ENCODE measurements at places on chromosomes 13 and 19.
A peak's percentile ranks its signal among the peaks of the same experiment; 100 is the strongest.

DNA sequence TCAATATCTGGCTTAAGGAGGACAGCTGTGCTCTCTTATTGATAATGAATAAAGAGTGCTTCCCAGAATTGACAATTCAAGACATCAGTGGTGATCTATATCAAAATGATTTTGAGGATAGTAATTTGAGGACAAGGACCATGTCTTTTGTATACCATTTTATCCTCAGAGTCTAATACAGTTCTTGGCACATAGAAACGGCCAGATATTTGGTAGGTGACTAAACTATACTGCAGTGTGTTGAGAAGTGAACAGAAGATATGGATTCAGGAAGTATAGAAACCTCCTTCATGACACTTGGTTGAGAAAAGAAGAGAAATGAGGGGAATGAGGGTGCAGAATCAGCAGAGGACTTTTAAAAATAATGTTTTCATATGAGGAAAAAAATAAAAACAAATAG is 16.1 kb upstream of the LMO7 start:
- H3K4me3 ChIP-seq: no peak overlapping the region
- no peak overlapping the region for H3K27ac ChIP-seq
- no peaks in the 10 kb centered on the region for H3K27me3 ChIP-seq
- no peaks in the 10 kb centered on the region for H3K36me3 ChIP-seq
- H3K4me1 ChIP-seq: no peaks in the 10 kb centered on the region

DNA sequence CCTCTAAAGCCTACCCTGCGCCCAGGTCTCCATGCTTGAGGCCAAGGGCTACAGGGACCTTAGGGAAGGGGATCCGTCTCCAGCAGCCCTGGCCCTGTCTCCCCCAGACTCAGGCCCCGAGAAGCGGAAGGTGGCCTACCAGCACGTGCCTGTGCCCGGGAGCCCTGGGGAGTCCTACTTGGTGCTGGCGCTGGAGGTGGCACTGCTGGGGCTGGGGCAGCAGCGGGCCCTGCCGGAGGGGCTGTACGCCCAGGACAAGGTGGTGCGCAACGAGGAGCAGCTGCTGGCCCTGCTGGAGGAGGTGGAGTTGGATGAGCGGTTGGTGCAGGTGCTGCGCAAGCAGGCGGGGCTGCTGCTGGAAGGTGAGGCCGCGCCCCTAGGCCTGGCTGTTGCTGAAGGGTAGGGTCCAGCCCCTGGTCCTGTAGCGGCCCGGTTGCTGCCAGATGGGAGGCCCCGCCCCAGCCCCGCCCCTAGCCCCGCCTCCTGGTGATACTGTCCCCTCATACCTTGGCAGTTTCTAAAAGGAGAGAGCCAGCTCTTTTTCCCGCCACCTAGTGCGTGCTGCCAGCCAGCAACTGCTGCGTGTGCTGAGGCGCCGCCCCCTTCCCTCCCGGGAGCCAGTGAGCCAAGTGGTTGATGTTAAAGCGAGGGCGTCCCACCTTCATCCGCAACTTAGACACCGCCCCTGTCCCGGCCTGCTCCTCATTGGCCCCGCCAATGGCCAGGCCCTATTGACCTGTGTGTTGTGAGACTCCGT is 22.6 kb downstream of the ZSWIM4 start:
- H3K27ac ChIP-seq: no peak overlapping the region
- H3K4me1 ChIP-seq: no peaks in the 10 kb centered on the region
- no peaks in the 10 kb centered on the region for H3K36me3 ChIP-seq
- DNase-seq: peak; percentile 84
- H3K4me3 ChIP-seq: no peak overlapping the region

DNA sequence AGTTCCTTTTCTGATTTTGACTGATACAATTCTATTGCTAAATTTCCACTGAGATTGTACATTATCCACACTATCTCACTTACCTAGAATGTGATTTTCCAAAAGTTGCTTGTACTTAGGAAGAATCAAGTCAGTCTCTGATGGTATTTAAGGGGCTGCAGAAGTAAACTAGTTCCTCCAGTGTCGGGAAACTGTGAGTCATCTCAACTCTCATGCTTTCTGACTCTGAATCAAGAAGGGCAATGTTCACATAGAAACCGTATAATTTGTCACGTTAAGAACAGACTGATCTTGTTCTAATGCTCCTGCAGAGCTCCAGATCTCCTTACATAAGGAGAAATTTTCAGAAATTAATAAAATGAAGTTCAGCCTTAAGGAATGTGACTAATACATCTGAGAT is 369.3 kb downstream of the KLF5 start:
- no peaks in the 10 kb centered on the region for H3K4me1 ChIP-seq
- DNase-seq: no peak
- H3K4me3 ChIP-seq: no peak overlapping the region
- H3K27me3 ChIP-seq: no peaks in the 10 kb centered on the region
- no peaks in the 10 kb centered on the region for H3K36me3 ChIP-seq

- no peak for DNase-seq
- no peaks in the 10 kb centered on the region for H3K36me3 ChIP-seq
- H3K4me1 ChIP-seq: no peaks in the 10 kb centered on the region
- H3K27me3 ChIP-seq: no peaks in the 10 kb centered on the region
- H3K4me3 ChIP-seq: no peak overlapping the region
- H3K27ac ChIP-seq: no peak overlapping the region
Observed at GRCh38 chr19:50947123-50947522, 5.7 kb downstream of the KLK5 start.
